COR-L47 (cell line): ENCODE measurements at places on chromosomes 2 and 18.

DNA sequence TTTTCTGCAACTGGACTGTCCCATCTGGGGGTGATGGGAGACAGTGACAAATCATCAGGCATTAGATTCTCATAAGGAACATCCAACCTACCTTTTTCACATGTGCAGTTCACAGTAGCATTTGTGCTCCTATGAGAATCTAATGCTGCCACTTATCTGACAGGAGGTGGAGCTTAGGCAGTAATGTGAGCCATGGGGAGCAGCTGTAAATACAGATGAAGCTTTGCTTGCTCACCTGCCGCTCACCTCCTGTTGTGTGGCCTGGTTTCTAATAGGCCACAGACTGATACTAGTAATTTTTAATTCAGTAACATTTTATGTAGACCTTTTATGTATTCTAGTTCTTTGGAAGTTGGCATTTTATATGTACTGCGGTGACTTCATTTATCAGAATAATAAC is 180.1 kb upstream of the SPOPL start:
- peak; percentile 81 for DNase-seq

- no peak for DNase-seq
These were observed 133.4 kb downstream of the VAPA start for GRCh38 chr18:10047237-10047636.

- DNase-seq = no peak
These were observed 65.3 kb upstream of the CCDC178 start for GRCh38 chr18:33505798-33506197.

DNA sequence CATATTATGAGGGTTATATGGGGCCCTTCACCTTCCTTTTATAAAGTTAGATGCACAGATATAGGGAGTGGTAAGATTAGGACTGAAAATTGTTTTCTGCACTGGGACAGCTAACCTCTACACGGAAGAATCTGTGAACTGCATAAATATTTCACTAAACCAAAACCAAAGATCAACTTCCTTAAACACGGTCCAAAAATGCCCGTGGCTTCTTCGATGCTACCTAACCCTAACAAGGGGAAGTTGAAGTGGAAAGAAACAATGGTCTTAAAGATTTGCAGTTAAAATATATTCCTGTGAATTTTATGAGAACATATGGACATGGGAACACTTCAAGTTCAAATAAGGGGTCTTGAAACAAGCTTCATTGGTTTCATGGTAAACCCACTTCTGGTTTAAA is 33.3 kb upstream of the PAX3 start:
- no peak for DNase-seq
